ENCODE measurements at places on chromosomes 3 and 15.
A peak's percentile ranks its signal among the peaks of the same experiment; 100 is the strongest.

- no peak for DNase-seq
Observed at GRCh38 chr15:48440084-48440483, 108.9 kb downstream of the DUT start.

- no peak for DNase-seq
Observed at GRCh38 chr15:100338971-100339444, 2.8 kb downstream of the ADAMTS17 start.

- no peak for DNase-seq
Observed at GRCh38 chr3:123343296-123344174, 105.4 kb downstream of the ADCY5 start.

DNA sequence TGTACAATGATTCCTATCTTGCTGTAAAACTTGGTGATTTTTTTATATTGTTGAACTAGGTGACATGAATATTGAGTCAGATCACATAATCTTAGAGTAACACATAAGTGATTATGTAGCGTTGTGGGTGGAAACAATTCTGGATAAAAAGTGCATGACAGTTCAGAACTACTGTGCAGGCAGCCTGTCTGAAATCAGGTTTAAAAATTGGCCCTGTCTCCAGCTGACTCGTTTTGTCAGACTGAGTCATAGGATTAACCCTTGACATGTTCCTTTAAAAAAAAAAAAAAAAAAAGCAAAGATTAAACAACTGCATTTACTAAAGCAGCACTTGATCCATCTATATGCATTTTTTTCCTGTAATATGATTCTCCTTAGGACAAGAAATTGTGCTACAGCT lies 160.0 kb upstream of the CGNL1 start:
- no peak for DNase-seq

GRCh38 chr15:90801803-90802202 lies 66.6 kb upstream of the FURIN start:
- DNase-seq, result no peak

DNA sequence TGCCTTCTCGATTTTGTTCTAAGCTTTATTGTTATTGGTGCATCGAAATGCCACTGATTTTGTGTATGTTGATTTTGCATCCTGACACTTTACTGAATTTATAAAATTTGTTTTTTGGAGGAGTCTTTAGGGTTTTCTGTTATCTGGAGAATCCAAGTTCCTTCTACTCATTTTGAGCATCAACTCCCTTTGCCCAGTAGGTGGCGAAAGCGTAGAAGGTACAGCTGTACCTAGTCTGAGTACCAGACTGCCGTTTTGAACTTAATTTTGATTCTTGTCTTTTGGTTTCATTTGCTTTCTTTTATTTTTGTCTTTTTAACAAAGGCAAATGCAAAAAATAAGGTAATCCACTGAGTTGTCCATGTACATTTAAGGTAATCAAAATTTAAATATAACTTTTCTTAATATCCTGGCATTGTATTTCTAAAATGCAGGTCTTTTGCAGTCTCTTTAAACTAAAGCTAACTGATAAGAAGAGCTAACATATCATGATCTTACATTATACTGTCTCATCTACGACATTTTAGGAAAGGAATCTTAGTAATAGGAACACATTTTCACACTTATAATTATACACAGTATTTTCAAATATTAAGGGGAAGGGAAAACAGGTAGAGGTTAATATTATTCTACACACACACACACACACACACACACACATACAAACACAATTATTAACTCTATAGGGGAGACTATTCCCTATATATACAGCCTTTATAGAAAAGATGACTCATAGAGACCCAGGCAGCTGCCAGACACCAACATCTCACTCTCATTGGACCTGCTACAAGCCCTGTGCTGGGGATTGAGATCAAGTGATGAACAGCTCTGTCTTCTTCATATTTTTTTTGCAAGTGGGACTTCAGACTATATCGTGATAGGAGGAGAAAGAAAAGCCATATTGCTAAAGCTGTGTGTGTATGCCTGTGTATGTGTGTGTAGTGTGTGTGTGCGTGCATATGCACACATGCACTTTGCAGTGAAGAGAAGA lies 71.8 kb downstream of the SYNPR start:
- DNase-seq, result no peak

GRCh38 chr3:28345690-28346089 lies 2.8 kb upstream of the ZCWPW2 start:
- no peak for DNase-seq

GRCh38 chr3:178500631-178501030 lies 35.6 kb upstream of the KCNMB2 start:
- no peak for DNase-seq

- peak; percentile 4 for DNase-seq
Observed at GRCh38 chr3:156151824-156152428, 31.5 kb downstream of the KCNAB1 start.

DNA sequence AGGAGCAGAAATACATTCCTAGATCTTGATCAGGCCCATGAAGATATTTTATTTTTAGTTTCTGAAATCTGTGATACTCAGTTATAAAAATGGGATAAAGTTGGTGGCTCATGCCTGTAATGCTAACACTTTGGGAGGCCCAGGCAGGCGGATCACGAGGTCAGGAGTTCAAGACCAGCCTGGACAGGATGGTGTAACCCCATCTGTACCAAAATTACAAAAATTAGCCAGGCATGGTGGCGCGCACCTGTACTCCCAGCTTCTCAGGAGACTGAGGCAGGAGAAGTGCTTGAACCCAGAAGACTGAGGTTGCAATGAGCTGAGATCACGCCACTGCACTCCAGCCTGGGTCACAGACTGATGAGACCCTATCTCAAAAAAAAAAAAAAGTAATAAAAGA lies 105.5 kb downstream of the IL1RAP start:
- no peak for DNase-seq

- DNase-seq, result no peak
Observed at GRCh38 chr3:130480736-130481135, 36.2 kb upstream of the COL6A6 start.

DNA sequence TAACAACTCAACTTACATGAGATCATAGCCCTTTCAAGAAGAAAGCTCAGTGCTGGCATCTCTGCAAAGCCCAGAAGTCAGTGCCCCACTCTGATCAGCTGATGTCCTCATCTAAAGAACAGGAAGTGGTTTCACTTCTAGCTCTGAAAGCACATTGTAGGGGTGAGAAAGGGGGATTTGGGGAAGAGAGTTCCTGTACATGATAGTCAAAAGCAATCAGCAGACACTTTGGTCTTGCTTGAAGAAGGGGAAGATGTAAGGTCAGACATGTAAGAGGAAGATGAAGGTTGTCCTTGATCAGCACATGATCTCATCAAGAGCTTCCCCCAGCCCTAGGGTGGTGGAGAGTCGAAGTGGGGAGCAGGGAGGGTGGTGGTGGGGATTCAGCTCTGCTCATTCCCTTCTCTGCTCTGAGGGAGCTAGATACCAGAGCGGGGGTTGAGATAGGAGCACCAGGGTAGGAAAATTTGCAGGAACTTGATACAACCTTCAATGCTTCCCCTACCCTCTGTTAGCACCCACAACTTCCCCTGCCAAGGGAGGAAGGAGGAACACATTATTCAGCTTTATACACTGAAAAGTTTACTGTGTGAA lies 76.4 kb upstream of the ETV5 start:
- no peak for DNase-seq

GRCh38 chr15:84690342-84690741 lies 25.6 kb downstream of the SEC11A start:
- no peak for DNase-seq
